Transverse colon (tissue), 4 donors: ENCODE measurements at places on chromosomes 4 and X. TPM values are rescaled to one million over a fixed set of nuclear protein-coding genes. Genes with fewer than 3 reads are reported as not detected.

Gene BEX1
- total RNA-seq, result 3.3 TPM

Gene PARM1
- total RNA-seq, result 183 TPM

Gene PAGE2
- not detected for total RNA-seq

Gene MAGEB2
- total RNA-seq, result not detected

Gene GRIA2
- not detected for total RNA-seq

Gene LIMCH1
- total RNA-seq, result 8.1 TPM

Gene GDPD2
- 37.5 TPM for total RNA-seq

Gene ITIH6
- not detected for total RNA-seq

Gene CCDC120
- 19.1 TPM for total RNA-seq

Gene DUSP21
- total RNA-seq, result not detected

Gene BMX
- total RNA-seq, result 1.1 TPM

Gene HPRT1
- 10.1 TPM for total RNA-seq

Gene SOX3
- not detected for total RNA-seq

DNA sequence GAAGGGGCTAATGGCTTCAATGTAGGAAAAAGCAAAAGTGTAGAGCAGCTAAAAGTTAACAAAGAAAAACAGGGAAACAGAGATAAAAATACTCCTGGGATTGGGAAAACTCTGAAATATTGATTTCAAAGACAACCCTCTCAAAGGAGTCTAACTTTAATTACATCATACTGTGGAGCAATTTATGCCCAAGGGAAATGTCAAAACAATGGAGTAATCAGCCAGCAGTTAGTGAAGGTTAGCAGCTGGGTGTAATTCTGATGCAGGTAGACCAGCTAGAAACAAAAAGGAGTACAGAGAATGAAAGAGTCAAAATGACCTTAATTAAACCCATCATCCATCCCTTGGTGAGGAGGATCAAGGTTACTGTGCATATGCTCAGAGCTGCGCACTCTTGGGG lies 169.0 kb downstream of the ADAM29 start:
- H3K4me3 ChIP-seq, result no peak overlapping the region
- no peaks in the 10 kb centered on the region for H3K4me1 ChIP-seq
- H3K27ac ChIP-seq, result no peak overlapping the region
- no peaks in the 10 kb centered on the region for H3K36me3 ChIP-seq

- H3K27me3 ChIP-seq, result no peaks in the 10 kb centered on the region
- no peaks in the 10 kb centered on the region for H3K4me1 ChIP-seq
- no peak for DNase-seq
- H3K27ac ChIP-seq, result no peak overlapping the region
- no peaks in the 10 kb centered on the region for H3K36me3 ChIP-seq
Measured at GRCh38 chrX:63961964-63962363, 176.9 kb upstream of the ARHGEF9 start.

DNA sequence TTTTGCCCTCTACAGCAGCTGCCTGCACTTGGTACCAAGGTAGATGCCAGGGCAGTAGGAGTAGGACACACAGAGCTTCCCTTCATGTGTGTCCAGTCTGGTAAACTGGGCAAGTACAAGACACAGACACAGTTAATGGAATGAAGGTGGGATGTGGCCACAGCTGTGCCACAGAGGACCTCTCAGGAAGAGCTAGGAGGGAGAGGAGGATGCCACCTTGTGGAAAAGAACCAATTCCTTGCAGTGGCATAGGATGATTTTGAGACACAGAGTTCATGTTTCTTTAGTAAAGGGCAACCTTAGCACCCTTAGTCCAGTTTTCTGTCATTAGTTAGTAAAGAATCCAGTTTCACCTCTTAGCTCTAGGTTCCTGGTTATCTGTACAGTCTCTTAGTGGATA lies 36.3 kb upstream of the TBC1D14 start:
- DNase-seq, result no peak
- no peaks in the 10 kb centered on the region for H3K27me3 ChIP-seq
- no peak overlapping the region for H3K4me3 ChIP-seq
- H3K4me1 ChIP-seq, result no peaks in the 10 kb centered on the region

DNA sequence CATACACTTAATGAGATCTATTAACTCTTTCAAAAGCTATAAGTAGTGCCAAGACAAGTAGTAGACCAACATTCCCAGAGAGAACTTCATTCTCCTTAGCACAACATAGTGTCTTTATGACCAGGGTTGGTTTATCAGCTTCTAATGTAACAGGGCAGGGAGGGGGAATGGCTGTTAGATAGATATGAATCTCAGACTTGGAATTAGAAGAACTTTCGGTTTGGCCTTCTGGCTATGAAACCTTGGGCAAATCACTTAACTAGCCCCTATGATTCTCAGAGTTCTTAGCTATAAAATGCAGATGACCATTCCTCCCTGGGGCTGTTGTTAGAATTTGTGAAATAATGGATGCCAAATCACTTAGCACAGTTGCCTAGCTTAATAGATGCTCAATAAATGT lies 132.2 kb downstream of the SLC10A7 start:
- H3K36me3 ChIP-seq, result no peaks in the 10 kb centered on the region
- H3K4me3 ChIP-seq, result no peak overlapping the region
- H3K27ac ChIP-seq, result no peak overlapping the region
- no peak for DNase-seq
- no peaks in the 10 kb centered on the region for H3K4me1 ChIP-seq

- H3K27ac ChIP-seq, result no peak overlapping the region
- no peaks in the 10 kb centered on the region for H3K36me3 ChIP-seq
- DNase-seq, result no peak
- H3K4me1 ChIP-seq, result no peaks in the 10 kb centered on the region
Measured at GRCh38 chr4:1277667-1278665, 11.7 kb upstream of the MAEA start.

DNA sequence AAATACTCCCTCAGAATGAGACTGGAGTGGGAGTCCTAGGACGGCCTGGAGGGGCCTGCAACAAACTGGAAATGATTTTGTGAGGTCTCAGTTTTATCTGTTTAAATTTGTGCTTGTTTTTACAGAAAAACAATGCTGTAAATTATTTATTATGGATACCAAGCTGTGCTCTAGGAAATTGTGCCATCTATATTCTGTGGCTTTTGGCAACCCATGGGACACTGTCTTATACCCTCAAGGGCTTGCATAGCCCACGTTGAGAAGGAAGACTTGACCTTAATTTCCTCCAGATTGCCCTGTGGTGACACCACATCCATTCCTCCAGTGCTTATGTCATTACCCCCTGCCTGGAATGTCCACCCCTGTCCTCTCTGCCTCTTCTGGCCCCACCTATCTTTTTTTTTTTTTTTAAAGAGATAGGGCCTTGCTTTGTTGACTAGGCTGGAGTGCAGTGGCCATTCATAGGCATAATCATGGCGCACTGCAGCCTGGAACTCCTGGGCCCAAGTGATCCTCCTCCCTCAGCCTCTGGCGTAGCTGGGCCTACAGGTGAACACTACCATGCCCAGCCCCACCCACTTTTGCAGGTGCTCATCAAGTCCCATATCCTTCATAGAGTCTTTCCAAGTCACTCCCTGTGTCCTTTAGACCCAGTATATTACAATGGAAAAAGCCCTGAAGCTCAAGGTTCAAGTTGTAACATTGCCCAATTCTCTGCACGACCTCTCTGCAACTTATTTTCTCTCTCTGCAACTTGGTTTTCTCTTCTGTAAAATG lies 77.4 kb downstream of the HPRT1 start:
- no peaks in the 10 kb centered on the region for H3K36me3 ChIP-seq
- no peak overlapping the region for H3K4me3 ChIP-seq
- H3K27ac ChIP-seq, result peak overlapping the region; percentile 48

DNA sequence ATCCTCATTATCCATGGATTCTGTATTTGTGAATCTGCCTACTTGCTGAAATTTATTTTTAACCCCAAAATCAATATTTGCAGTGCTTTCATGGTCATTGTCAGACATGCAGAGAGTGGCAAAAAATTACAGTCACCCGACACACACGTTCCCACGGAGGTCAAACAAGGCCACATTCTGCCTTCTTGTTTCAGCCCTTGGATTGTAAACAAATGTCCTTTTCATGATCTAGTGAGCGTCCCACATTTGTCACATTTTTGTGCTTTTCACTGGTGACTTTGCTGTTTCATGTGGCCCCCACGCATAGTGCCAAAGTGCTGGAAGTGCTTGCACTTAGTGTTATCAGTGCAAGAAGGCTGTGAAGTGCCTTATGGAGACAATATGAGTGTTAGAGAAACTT lies 45.0 kb downstream of the SOD3 start:
- H3K4me3 ChIP-seq, result no peak overlapping the region
- no peak for DNase-seq
- H3K4me1 ChIP-seq, result no peaks in the 10 kb centered on the region

DNA sequence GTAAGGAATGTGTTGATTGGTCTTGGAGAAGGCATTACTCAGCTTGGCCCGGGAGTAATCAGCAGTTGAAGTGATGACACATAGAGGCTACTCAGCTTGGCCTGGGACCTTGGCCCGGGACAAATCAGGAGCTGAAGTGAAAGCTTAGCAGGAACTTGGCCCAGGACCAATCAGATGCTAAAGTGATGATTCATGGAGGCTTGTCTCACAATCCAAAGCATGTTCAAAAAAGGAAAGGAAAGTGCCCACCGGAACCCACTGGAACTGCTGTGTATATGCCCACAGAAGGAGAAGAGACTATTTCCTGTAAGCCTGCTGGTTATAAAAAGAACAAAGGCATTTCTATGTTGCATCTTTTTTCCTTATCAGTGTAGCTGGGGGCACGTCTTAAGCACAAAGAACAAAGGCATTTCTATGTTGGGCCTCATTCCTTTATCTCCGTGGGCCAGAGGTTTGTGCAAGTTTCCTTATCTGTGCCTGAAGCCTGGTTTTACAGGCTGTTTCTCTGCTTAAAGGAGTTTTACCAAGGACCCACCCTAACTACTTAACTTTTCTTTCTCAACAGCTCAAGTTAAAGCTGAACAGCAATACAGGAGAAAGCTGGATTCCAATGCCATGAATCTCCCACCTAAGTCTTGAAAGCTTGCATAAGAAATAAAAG lies 1176.7 kb downstream of the NLGN4X start:
- no peaks in the 10 kb centered on the region for H3K36me3 ChIP-seq
- peak; percentile 13 for DNase-seq
- no peak overlapping the region for H3K4me3 ChIP-seq

DNA sequence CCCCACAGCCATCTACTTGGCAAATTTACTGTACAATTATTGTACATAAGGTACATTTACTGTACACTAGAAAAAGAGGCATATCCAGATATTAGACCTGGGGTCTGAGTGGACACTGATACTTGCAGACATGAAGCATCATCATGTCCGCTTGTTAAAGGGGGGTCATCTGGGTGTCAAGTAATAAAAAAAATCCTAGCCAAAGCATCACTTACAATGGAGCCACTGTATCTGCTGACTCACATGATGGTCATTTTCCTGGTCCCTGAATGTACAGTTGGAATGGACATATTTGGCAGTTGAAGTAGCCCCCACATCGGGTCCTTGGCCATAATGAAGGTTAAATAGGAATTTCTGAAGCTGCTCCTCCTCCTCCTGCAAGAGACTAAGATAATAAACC lies 228.8 kb downstream of the THOC2 start:
- H3K27ac ChIP-seq, result no peak overlapping the region
- H3K4me3 ChIP-seq, result no peak overlapping the region
- H3K36me3 ChIP-seq, result no peaks in the 10 kb centered on the region
- H3K4me1 ChIP-seq, result no peaks in the 10 kb centered on the region
- H3K27me3 ChIP-seq, result no peaks in the 10 kb centered on the region

- H3K27me3 ChIP-seq, result no peaks in the 10 kb centered on the region
- H3K36me3 ChIP-seq, result no peaks in the 10 kb centered on the region
- DNase-seq, result no peak
- H3K4me1 ChIP-seq, result no peaks in the 10 kb centered on the region
- no peak within 1 kb of the TSS for H3K4me3 ChIP-seq
Measured at GRCh38 chrX:106903291-106903824, at the start of gene RIPPLY1. TSS of gene RIPPLY1 (minus strand) at chrX:106903341. CDS start at chrX:106903287, 54 bp downstream.

GRCh38 chrX:119429471-119429870 lies 30.3 kb downstream of the SLC25A43 start:
- no peak overlapping the region for H3K27ac ChIP-seq
- no peak overlapping the region for H3K4me3 ChIP-seq
- H3K36me3 ChIP-seq, result no peaks in the 10 kb centered on the region

- peak overlapping the region; percentile 40 for H3K27ac ChIP-seq
- DNase-seq, result no peak
- H3K36me3 ChIP-seq, result no peaks in the 10 kb centered on the region
- peaks cover 30% of the 10 kb centered on the region for H3K4me1 ChIP-seq
- no peak overlapping the region for H3K4me3 ChIP-seq
- peaks cover 88% of the 10 kb centered on the region for H3K27me3 ChIP-seq
Measured at GRCh38 chr4:54224996-54225597, 4.0 kb upstream of the PDGFRA start.
